ENCODE measurements at places on chromosomes 7 and 10.
A peak's percentile ranks its signal among the peaks of the same experiment; 100 is the strongest.

GRCh38 chr10:32084185-32084851 is 28.1 kb upstream of the KIF5B start:
- peak; percentile 1 for DNase-seq

DNA sequence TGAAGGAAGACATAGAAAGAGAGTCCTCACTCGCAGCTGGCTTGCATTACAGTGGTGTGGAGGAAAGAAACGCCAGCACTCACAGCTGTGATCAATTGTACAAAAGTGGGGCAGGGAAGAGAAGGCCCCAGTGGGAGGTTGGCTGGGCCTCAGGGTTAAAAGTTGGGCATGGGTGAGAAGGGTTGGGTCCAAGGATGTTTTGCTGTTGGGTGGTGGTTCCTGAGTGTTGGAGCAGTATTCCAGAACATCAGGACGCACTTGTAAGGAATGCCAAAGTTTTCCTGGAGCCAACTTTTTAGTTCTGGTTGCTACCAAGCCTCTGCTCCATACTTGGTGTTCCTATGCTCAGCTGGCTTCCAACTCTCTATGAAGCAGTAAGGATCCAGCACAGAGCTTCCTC is 55.4 kb upstream of the MKRN1 start:
- peak; percentile 43 for DNase-seq

DNA sequence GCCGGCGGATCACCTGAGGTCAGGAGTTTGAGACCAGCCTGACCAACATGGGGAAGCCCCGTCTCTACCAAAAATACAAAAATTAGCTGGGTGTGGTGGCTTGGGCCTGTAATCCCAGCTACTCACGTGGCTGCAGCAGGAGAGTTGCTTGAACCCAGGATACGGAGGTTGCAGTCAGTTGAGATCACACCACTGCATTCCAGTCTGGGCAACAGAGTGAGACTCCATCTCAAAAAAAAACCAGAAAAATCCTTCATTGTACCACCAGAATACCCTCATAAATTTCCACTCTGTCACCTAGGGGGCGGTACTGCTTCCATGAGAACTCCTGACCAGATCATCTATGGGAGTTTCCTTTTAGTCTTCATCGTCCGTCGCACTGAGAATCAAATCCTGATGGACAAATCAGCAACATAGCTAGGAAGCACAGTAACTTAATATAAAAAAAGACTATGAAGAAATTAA is 225.8 kb upstream of the KLF14 start:
- DNase-seq = peak; percentile 95

DNA sequence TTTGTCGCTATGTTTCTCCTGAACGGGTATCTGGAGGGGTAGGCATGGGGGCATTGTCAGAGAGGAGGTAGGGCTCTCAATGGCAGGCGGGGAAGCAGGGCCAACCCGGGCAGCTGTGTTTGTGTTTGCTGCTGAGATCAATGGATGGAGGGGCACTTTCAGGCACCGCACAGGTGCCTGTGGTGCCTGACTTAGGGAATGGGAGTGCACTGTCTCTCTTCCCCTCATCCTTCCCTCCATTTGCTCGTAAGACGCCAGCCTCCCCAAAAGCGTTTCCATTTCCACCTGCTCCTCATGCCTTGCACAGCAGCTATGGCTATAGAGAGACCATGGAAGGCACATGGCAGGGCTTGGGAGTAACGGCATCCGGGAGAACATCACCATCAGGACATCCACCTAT is 615.9 kb upstream of the FOXK1 start:
- DNase-seq = no peak

DNA sequence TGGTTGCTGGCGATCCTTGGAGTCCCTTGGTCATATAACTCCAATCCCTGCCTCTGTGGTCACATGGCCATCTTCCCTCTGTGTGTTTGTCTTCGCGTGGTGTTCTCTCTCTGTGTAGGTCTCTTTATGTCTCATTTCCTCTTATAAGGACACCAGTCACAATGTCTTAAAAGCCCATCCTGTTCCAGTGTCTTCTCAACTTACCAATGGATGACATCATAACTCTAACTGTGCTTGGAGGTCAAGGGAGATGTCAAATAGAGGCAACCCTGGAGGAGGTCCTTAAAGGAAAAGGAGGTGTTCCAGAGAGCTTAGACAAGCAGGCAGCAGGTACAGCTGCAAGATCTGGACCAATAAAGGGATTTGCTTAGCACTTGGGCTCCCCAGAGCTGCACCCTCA is 143.0 kb downstream of the BUB3 start:
- no peak for DNase-seq

DNA sequence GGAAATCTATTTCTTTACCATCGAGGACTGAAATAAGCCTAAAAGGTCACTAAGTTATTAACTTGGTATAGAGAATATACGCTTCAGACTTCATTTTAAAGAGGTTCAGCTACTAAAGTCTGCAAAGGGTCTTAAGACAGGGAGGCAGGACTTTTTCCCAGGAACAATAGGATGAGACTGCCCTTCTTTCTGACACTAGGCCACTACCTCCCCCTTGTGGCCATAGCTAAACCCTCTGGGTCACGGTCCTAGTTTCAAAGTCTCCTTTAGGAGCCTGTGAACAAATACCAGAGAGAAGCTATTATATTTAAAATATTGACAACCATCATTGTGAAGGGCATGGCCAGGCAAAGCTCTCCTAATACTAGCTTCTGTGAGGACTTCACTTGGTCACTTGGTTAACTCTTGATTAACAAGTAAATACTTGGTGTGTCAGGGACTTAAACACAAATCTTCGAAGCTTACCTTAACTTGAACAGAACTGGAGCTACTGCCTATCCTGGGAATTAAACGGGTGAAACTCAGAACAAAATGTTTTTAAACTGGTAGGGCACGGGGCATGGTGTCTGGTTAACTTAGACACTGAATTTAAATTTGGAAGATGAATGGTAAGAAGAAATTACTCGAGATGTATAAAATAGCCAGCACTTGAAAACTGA is 75.6 kb downstream of the CCDC6 start:
- peak; percentile 55 for DNase-seq

DNA sequence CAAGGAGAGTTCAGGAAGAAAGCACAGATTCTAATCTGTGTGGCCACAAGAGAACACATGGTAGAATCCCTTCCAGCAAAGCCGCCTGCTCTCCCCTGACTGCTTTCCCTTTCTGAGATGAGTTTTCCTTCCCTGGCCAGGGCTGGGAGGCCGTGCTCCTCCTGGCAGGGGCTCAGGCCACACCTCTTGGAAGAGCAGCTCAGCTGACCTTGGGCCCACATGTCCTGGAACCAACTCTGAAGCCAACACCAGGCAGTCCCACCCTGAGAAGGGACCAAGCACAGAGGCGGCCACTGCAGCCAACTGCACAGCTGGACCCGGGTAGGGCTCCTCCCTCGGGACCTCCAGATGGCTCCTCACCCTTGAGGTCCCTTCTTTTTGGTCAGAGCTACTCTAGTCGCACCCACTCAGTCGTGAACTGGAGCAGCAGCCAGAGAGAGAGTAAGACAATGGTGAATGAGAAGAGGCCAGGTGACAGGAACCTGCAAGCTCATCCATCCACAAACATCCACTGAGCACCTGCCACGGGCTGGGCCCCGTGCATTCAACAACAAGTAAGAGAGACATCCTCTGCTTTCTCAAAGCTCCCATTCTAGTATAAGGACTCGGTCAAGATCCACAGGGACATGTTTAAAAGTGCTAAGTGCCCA is 40.3 kb downstream of the FAM53B start:
- DNase-seq = no peak

DNA sequence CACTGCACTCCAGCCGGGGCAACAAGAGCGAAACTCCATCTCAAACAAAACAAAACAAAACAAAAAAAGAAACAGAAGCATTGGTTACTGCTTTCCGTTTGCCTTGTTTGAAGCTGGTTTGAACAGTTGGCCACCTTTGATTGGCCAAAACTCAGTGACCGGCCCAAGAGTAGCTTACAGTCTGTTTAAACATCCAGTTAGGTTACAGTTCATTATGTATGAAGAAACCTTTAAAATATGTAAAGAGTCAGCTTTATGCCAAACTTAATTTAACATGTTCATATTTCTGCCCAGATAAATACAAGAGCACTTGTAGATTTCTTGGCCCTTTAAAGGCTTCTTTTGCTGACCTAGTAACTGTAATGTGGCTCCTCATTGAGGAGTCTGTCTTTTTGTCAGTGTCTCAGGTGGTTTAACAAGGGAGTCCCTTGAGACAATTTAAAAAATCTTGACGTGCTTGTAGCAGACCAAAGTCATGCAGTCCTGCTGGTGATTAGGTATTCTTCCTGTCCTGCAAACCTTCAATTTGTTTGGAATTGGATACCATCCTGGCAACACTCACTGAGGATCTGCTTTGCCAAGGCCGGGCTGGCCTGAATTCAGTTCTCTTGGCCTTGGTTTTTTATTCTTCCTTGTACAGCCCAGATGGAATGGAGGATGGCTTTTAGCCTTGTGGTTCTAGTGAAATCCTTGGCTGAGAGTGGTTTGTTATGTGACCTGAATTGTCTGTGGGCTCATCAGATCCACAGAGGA is 128.9 kb downstream of the PLXDC2 start:
- DNase-seq = peak; percentile 59

DNA sequence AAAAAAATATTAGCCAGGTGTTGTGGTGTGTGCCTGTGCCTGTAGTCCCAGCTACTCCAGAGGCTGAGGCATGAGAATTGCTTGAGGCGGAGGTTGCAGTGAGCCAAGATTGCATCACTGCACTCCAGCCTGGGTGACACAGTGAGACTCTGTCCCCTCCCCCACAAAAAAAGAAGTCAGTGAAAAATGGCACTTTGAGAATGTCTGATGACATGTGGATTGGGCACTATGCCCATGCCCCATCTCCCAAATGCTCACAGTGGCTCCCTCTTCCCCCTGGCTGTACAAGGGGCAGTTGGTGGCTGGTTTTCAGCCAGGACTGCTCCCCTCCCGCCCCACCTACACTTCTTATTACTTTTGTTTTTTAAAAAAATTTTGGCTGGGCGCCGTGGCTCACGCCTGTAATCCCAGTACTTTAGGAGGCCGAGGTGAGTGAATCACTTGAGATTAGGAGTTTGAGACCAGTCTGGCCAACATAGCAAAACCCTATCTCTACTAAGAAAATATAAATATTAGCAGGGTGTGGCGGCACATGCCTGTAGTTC is 26.1 kb downstream of the IL15RA start:
- DNase-seq = peak; percentile 15

DNA sequence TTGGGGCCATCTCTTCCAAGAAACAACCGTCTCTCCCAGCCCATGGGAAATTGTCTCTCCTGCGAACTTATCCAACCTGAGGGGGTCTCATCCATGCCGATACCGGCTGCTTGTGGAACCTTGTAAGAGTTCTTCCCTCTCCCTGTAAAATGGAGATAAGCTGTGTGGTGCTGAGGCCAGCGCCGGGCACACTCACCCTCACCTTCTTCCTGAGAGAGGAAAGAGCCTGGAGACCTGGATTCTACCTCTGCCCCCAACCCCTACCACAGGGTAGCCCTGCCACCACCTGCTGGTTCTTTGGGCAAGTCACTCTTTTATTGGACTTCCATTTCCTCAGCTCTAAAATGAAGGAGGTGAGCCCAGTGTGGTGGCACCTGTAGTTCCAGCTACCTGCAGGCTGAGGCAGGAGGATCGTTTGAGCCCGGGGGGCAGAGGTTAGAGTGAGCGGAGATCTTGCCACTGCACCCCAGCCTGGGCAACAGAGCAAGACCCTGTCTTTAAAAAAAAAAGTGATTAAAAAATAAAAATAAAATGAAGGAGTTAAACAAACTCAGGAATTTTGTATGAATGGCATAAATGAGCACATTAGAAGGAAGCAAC is 38.4 kb upstream of the PSAP start:
- DNase-seq = no peak

DNA sequence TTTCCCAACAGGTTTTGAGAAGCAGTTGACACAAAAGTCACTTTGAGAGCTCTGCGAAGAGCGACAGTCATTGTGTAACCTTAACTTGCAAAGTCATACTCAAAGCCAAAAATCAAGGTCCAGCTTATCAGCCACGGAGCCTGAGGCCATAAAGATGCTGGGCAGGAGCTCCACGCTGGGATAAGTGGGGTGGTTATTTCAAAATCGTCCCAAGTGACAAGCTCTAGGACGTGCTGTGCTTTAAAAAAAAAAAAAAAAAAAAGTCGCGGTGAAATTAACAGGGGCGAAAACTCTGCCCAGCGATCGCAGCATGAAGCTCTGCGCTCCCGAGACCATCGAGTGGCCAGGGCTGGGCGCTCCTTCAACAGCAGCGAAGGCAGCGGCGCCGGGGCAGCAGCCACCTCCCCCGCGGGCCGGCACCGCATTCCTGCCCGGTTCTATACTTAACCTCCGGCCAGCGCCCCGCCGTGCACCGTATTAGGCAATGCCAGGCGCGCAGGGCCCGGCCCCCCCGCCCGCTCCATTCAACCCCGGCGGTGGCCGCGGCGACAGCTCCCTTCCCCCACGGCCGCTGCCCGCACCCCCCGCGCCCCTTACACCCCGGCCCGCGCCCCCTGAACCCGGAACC is 657 bp downstream of the HACD1 start:
- DNase-seq = peak; percentile 39

- no peak for DNase-seq
Measured at GRCh38 chr7:1887251-1887650, 217.2 kb downstream of the ELFN1 start.

DNA sequence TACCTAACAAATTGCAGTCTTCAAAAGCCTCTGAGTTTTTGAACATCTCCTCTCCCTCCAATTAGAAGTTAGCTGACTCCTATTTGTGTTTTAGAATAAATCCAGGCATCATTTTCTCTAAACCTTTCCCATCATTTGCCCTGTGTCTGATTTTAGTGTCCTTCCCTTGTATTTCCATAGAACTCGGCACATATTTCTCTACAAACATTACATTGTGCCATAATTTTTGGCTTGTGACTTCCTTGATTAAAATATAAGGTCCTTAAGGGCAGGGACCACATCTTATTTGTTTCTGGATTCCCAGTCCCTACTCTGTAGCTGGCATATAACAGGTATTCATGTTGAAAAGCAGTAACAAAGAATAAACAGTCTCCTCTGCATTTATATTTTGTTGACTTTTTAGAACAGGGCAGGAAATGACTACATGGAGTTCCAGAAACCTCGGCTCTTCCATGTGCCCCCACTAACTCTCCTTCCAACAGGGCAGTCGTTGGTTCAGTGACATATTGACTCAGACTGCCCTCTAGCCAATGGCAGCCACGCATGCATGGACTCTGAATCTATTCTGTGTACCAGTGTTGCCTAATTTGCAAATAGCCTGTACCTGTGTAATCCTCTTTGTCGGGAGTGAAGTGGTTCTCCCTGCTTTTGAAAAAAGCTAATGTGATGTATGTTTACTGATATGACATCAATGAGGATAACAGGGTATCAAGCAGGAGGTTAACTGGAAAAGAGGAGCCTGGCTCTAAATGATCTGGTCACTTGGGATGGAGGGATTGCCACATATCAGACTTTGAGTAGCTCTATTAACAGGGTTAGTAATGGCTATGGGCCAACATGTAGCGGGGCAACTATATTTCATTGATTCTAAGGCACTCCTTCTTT is 19.8 kb upstream of the CPN1 start:
- DNase-seq = no peak
